ENCODE measurements at places on chromosomes 12 and 14. TPM values are rescaled to one million over a fixed set of nuclear protein-coding genes. Genes with fewer than 3 reads are reported as not detected.

DNA sequence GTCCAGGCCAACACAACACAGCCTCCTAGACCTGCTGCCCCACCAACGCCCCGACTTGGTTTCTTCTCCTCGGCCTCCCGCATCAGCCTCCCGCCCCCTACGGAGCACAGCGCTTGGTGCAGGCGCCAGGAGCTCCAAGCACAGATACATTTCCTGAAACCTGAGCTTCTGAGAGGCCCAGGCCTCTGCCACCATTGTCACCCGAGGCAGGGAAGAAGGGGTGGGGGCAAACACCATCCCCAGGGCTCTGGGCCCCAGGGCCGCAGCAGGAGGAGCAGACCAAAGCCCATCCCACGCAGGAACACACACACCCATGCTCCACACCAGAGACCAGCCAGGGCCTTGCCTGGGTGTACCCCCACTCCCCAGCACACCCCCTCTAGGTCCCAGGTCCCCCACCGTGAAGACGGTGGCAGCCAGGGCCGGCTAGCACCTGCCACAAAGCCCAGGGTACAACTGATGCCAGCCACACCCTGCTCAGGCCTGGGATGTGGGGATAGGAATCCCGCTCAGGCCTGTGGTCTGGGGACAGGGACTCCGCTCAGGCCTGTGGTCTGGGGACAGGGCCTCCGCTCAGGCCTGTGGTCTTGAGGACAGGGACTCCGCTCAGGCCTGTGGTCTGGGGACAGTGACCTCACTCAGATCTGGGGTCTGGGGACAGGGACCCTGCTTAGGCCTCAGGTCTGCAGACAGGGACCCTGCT lies 5.4 kb downstream of the JAG2 start:
- no peak for DNase-seq

GRCh38 chr14:20556500-20557211 lies 4.2 kb downstream of the RNASE9 start:
- no peak for DNase-seq

DNA sequence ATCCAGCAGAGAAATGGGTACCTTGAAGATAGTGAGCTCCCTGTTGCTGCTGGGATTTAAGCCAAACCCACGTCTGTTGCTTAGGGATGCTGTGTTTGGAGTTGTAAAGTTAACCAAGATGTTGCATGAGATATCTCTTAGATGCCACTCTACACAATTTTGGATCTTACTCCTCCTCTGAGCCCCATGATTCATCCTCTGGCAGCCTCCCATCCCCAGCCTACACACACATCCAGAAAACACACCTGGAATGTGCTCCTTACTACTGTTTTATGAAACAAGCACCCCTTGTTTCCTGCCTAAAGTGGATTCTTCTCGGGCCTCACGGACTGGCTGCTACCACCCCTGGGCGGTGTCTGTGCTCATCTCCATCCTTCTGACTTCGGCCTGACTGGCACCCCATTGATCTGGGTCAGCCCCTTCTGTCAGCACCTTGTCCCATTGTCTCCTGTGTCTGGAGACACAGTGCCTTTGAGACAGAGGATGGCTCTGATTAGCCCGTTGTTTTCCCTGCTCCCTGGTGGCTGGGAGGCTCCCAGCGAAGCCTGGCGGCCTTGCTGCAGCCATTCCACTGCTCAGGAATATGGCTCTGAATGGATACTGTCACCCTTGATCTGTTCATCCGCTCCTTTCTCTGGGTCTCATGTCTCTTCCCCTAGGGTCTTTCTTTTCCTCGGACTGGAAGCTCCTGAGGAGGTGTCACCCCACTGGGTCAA lies 24.3 kb downstream of the TSPAN9 start:
- peak; percentile 77 for DNase-seq

GRCh38 chr14:59905188-59905587 lies 14.8 kb upstream of the LRRC9 start:
- DNase-seq = peak; percentile 17

DNA sequence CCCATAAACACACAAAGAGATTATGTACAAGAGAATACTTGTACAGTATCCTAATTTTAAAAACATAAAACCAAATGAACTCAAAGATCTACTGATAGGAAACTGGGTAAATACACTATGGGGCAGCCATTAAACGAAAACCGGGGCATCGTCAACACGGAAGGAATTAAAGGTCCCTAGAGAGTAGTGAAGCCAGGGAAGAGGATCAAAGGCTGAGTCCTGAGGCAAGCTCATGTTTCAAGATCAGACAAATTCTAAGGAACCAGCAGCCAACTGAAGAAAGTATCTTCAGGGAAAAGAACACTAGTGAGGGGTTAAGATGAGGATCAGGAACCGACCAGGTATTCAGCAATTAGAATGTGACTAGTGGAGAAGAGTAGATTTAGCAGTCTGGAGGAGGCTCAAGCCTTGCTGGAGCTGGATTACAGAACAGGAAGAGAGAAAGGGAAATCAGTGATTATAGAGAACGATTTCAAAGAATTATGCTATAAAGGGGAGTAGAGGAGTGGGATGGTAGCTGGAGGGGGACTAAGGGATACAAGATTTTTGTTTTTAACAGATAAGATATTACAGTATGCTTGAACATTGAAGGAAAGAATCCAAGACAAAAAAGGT lies 23.7 kb downstream of the SEL1L start:
- DNase-seq = no peak

The FOXA1 gene
- total RNA-seq = not detected

GRCh38 chr14:37472906-37473305 lies 122.1 kb downstream of the FOXA1 start:
- DNase-seq = no peak

GRCh38 chr14:31510222-31510621 lies 22.4 kb upstream of the GPR33 start:
- DNase-seq = peak; percentile 9

The ERP27 gene
- 0.10 TPM for total RNA-seq

The KRT78 gene
- total RNA-seq = 0.36 TPM

The PAPLN gene
- 1.6 TPM for total RNA-seq

- DNase-seq = no peak
Observed at GRCh38 chr14:87847216-87847755, 145.7 kb downstream of the GALC start.

GRCh38 chr12:8080120-8080519 lies 2.0 kb upstream of the NECAP1 start:
- DNase-seq = no peak

Measured in RPMI7951 (cell line).